Esophagus squamous epithelium (tissue), 5 donors: ENCODE measurements at places on chromosomes 12 and 14.

- no peak for DNase-seq
Measured at GRCh38 chr14:75339059-75339458, 60.4 kb downstream of the FOS start.

DNA sequence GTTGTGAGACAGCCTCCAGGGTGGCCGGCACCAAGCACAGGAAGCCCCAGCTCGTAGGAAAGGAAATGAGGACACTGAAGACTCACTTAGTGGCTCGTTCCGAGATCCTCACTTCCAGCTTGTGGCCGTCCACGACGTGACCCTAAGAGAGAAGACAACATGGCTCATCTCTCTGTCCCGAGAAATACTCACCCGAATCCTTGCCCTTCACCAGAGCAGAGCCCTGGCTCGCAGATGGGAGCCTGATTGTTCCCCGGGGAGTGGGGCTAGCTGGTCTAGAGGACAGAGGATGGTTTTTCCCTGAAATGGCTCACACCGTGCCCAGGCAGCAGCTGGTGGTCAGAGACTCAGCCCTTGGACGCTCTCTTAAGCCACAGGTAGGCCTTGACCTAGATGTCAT, 47.8 kb downstream of the RBM19 start:
- DNase-seq: no peak

DNA sequence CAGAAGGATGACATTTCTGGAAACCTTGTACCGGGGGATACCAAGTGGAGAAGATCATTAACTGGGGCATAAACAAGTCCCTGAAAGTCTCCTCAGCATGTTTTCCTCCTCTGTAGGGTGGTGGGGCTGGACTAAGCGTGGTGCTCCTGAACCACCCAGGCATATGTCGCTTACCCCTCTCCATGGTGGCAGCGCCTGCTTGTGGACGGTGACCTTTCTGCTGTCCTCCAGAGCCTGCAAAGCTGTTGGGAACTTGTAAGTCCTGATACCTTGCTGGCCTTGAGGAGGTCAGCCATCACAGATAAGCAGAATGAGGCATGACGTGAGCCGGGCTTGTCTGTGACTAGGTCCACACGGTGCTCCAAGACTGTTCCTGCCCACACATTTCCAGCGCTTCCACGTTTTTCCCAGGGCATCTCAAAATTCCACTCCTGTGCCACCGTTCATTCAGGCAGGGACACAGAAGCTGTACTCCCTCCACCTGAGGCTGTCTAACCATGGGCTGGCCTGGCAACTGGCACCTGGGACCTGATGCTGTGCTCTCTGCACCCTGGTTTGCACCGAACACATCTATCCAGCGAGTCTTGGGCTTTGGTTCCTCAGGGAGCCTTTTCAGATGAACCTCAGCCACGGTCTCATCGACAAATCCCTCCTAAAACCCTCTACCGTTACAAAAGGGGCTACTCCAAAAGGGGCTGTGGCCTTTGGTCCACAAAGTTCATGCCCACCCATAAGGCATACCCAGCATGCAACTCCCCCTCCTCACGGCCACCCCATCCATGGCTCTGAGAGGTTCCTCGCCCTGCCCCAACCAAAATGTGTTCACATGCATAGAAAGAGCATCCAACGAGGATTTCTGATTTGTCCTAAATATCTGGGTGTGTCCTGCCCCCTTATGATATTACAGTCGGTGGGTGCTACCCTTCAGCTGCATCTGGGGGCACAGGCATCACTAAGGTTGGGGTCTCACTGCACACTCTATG, 199.6 kb upstream of the DIO3 start:
- no peak for DNase-seq

- DNase-seq: no peak
Measured at GRCh38 chr12:13851828-13852227, 129.6 kb downstream of the GRIN2B start.

DNA sequence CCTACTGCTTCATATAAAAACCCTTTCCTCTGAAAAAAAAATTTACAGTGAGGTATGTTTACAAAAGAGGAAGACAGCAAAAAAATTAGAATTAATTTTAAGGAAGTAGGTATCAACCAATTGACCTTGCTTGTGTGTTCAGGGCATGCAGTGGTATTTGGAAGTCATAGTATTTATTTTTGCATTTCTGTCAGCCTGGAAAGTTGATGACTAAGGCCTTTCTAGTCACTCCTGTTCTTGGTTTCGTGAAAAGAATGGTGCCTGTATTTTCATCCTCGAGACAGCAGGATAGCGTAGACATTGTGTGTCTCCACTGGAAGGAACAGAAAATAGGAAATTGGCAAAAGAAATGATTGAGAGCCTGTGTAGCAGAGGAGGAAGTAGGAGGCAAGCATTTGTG, 24.5 kb downstream of the SLC16A7 start:
- DNase-seq: no peak

GRCh38 chr12:115638733-115639647, 638.5 kb downstream of the MED13L start:
- DNase-seq: no peak

DNA sequence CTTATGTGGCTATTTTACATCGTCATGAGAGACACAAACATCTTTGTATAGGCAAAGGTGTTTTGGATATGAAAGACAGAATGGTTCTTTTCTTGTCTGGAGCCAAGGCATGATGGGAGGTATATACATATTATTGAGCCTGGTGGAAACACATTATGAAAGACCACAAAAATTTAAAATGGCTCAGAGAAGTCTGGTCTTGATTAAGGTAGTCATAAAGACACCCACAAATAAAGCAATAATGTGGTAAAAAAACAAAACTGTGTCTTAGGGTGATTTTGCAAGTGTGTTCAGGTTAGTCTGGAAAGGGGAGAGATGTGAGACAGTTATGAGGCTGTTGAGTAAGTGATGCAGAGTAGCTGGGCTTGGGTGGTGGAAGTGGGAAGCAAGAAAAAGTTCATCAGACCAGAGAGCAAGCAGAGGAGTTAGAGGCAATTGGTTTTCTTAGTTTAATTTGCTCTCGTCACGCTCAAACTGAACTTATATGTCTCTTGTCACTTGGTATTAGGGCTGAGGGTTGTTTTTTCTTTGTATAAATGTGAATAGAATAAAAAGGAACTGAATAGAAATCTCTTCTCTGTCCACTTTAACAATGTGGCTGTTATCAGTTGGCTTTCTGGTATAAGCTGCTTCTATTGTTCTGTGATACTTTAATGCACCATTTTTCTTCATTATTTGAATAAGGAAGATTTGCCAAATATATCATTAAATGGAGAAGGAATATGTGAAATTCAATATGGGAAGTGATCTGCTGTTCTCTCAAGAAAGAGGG, 115.0 kb downstream of the AKAP6 start:
- DNase-seq: no peak

DNA sequence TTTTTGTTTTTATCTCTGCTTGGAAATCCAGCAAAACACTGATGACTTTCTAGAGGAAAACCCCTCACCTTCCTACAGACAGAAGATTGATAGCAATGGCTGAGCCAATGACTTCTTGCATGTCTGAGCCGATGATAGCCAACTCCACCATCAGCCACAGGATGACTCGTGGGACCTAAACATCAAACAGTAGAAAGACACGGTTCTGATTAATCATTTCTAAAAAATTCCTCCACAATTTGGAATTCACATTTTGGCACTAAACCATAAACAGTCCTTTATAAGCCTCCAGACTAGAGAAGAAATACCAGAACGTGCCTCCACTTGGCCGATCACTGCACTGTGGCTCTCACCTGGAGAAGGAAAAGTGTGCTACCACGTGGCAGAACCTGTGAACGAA, 25.9 kb downstream of the SLC11A2 start:
- DNase-seq: no peak

GRCh38 chr12:133235401-133236112, at the start of gene ANHX:
ANHX (minus strand) TSS chr12:133235877; CDS start chr12:133234356, 1,521 bp downstream.
- no peak for DNase-seq

DNA sequence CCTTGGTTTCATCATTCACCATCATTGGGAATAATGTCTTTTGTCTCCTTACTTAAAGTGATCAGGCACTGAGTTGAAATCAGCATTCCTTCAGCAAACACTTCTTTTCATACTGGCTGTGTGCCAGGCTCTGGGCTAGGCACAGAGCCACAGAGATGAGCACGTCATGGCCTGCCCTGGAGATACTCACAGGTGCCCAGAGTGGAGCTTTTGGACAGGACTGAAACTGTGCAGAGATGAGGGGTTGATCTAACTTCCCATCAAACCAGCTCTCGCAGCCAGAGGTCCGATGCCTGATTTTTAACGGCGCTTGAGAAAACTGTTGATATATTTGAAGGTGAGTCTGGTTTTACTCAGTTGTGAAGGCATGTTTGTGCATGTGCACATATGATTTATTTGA, 43.1 kb downstream of the CACNA1C start:
- no peak for DNase-seq

DNA sequence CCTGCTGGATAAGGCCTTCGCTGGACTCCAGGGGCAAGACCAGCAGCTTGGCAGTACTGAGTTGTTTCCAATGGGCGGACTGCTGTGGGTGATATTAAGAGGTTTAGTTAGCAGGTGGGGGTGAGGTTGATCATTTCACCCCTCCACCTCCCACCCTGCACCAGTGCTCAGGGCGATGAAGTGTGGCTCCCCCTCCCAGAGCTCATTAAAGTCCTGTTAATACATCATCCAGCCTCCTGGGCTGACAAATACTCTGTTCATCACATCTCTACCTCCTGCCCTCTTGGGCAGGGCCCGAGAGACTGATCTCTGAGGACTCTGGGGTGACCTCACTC, 2.4 kb upstream of the FIGNL2 start:
- DNase-seq: no peak

DNA sequence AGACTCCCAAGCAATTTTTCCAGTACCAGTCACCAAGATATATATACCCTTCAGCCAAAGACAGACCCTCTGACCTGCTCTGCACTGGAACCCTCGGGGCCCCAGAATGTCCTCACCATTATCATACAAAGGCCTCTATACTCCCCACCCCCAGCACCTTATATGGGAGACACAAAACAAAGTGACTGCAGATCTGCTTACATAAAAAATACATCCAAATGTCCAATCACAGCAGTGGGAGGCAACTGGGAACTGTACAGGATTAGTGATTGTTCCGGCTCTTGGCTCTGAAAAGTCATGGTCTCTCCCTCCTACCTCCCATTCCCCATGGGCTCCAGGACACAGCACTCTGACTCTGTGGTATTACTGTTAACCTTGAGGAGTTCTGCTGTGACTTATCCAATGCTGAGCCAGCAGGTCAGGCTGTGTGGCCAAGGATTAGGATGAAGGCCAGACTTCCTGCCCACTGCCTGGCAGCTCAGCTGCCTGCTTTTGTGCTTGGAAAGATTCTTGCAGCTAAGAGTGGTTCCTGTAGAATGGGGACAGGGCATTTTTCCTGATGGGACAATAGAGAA, 13.7 kb downstream of the OXA1L start:
- no peak for DNase-seq

DNA sequence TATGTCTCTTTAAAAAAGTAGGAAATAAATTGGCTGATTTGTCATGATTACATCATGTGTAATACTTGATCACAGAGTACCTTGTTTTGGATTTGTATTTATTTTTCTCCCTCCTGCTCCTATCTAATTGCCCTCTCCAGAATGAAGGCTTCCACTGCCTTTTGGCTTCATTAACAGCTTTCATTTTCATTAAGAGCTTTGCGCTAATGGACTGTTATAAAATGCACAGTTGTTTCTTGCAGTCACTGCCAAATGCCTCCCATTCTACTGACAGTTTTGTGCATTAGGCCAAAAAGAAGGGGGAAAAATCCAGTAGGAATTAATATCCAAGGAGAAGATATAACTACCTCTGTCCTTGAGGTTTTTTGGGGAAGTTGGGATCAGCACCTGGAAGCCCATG, 159.2 kb downstream of the NRXN3 start:
- no peak for DNase-seq

DNA sequence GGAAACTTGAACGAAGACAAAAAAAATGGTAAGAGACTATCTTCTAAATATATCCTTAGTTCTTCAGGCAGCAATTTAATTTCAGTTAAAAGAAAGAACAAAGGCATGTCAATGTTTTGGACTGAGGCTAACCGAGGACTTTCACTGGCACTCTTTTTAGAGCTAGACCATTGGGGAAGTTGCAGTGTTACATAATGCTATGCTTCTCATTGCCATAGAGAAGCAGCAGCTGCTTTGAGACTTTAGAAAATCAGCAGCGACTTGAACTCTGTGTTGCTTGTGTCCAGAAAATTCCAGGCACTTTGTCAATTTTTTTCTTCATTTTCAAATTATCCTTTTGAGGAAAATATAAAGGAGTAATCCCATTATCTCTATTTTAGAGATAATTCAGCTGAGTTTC, 964.2 kb downstream of the NRXN3 start:
- no peak for DNase-seq

DNA sequence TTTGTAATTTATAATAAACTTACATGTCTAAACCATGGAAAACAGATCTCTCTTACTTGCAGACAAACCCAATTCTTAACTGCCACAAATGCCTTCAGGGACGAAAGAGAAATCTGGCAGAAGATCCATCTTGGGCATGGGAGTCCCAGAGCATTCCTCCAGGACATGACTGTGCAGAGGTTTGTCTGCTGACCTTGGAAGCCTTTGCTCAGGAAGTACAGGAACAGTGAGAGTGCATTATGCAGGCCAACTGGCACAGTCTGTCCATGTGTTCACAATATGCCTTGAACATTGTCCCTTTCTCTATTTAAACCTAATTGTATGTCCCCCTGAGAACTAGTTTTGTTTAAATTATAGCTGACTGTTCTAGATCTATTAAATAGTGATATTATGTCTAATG, 467.1 kb downstream of the ATP23 start:
- DNase-seq: no peak

- no peak for DNase-seq
Measured at GRCh38 chr14:101335061-101335661, 226.1 kb upstream of the DIO3 start.

- DNase-seq: no peak
Measured at GRCh38 chr12:110217996-110218674, 62.9 kb upstream of the ATP2A2 start.

GRCh38 chr14:56659964-56660551, 80.5 kb downstream of the TMEM260 start:
- DNase-seq: no peak

- no peak for DNase-seq
Measured at GRCh38 chr12:127650626-127651025, 616.3 kb upstream of the TMEM132C start.
